ENCODE measurements at places on chromosomes 13 and 19.

- DNase-seq: no peak
Observed at GRCh38 chr13:97403893-97404750, 29.8 kb upstream of the RAP2A start.

- DNase-seq: no peak
Observed at GRCh38 chr13:51525567-51526167, 58.6 kb upstream of the WDFY2 start.

DNA sequence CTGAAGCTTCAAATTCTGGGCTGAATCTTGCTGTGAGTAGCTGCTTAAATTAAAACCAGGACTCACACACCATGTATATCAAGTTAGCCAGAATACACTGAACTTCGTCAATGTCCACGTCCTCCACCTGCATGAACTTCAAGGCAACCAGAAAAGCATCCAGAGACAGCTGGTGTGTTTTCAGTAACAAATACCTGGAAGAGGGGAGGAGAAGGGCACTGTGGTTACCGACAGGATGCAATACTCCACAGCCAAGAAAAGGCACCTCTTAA is 20.4 kb downstream of the PROZ start:
- DNase-seq: no peak

GRCh38 chr13:80666782-80667552 is 326.0 kb upstream of the SPRY2 start:
- no peak for DNase-seq

GRCh38 chr13:45305079-45305478 is 35.9 kb downstream of the TPT1 start:
- DNase-seq: no peak

DNA sequence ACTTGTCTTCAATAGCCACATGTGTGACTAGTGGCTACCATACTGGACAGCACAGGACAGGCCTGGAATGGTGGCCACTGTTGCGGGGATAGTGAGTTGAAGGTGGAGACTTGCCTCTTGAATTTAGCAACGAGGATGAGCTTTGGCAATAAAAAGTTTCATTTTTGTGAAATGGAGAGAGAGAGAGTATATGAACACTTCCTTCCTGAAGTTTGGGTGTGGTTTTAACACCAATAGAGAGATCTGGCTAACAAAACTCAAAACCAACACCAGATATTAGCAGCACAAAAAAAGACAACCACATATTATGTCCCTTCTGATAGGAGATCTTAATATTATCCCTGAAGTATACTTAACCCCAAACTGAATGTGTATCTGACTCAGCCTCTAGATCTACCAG is 6.3 kb upstream of the LRFN3 start:
- DNase-seq: no peak

DNA sequence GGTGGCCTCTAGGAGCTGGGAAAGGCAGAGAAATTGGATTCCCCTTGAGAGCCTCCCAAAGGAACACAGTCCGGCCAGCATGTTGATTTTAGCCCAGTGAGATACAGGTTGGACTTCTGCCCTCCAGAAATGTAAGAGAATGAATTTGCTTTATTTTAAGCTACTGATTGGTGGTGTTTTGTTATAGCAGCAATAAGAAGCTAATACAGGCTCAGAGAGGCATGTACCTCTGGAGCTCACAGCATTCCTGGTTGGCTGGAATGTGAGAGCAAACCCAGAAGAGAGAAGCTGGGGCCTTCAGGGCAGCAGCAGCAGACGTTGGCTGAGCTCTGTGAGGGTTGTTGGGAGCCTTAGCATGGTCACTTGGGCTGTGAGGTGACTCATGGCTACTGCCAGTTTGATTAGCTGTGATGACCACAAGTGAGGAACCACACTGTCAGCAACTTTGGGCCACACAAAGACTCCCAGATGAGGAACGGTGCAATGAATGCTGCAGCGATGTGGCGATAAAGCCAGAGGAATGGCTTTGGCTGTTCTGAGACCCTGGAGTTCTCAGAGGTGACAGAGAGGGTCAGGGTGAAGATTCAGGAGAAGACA is 80.1 kb downstream of the CYSLTR2 start:
- no peak for DNase-seq

DNA sequence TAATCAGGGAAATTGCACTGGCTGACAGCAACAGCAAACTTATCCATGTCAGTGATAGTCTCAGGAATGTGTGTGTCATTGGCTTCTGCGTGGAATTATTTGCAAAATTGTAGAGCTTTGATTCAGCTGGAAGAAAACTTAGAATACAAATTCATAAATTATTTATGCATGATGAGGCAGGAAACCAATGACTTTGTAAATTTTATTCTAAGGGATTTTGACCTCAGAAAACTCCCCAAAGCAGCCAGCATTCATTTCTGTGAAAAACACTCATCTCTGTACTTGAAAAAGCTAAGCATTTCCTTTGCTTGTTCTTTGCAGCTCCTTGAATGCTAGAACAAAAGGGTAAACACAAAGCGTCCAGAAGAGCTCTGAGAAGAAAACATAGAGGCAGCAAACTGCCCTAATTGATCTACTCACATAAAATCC is 162.4 kb downstream of the DCT start:
- no peak for DNase-seq

DNA sequence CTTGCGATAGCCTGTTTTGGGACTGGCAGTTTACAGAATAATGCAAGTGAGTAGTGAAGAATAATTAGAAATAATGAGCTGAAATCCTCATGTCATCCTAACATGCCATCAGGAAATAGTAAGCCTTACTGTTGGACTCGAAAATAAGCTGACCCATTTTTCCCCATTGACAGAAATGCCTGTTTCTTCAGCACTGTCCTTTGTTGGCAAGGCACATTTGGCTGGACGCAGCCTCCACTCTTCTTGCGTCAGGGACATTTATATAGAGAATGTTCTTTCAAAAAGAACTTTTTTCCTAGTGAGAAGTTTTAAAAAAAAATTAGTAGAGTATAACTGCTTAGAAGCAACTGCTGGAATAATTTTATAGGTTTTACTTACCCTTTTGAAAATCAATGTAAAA is 47.1 kb downstream of the ARHGAP35 start:
- DNase-seq: no peak

- no peak for DNase-seq
Observed at GRCh38 chr13:104831831-104832230, 1703.6 kb downstream of the EFNB2 start.
